Stimulated activated CD4-positive, alpha-beta T cell treated with anti-CD3 and anti-CD28 coated beads, Interleukin-1b, Interleukin-23, amount 100 ng/mL, for 24 hours (primary cell): ENCODE measurements at places on chromosomes 7 and 10.

DNA sequence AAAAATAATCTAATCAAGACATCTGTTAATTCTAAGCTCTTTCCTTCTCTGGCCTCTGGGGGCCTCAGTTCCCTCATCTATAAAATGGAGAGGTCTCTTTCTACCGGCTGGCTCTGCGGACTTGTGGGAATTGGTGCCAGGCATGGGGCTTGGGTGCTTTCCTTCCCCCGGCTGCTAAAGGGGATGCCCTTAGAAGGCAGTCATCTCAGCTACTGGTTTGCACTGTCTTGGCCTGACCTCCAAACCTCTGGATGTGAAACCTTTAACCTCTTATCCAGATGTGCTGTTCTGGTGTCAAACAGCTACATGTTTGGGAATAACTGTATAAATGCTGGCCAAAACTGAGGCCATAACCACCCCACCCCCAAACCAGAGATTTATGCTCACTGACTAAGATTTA is 320.0 kb downstream of the RPS24 start:
- DNase-seq = no peak

- no peak for DNase-seq
Measured at GRCh38 chr10:73465978-73466726, 29.7 kb downstream of the PPP3CB start.

- no peak for DNase-seq
Measured at GRCh38 chr7:82156168-82156567, 287.4 kb downstream of the CACNA2D1 start.

DNA sequence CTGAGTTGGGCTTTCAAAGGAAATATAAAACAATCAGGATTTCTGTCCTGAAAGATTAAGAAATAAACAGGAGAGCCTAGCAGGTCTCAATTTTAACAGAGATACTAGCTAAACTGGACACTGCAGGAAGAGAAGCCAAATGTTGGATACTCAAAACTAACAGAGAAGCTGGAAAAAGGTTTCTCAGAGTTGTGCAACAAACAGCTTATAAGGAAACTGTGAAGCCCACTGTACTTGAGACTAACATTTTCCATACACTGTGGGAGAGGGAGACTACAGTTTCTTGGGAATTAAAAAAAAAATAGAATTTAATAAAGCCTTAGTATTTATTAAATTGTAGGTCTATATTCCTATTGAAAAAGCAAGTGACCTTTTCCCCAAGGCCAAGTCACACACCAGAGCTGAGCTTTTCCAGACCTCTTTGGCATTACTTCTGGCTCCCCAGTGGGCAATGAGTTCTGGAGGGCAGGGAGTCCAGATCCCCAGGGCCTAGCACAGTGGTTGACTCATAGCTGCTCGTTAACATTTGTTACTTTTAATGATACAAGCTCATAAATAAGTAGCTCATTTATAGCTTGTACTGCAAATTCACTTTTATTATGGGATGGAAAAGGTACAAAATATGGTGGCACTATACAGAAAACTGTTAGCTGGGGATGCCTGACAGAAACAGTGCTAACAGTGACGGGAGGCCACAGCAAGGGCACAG is 68.3 kb downstream of the MINDY3 start:
- no peak for DNase-seq

DNA sequence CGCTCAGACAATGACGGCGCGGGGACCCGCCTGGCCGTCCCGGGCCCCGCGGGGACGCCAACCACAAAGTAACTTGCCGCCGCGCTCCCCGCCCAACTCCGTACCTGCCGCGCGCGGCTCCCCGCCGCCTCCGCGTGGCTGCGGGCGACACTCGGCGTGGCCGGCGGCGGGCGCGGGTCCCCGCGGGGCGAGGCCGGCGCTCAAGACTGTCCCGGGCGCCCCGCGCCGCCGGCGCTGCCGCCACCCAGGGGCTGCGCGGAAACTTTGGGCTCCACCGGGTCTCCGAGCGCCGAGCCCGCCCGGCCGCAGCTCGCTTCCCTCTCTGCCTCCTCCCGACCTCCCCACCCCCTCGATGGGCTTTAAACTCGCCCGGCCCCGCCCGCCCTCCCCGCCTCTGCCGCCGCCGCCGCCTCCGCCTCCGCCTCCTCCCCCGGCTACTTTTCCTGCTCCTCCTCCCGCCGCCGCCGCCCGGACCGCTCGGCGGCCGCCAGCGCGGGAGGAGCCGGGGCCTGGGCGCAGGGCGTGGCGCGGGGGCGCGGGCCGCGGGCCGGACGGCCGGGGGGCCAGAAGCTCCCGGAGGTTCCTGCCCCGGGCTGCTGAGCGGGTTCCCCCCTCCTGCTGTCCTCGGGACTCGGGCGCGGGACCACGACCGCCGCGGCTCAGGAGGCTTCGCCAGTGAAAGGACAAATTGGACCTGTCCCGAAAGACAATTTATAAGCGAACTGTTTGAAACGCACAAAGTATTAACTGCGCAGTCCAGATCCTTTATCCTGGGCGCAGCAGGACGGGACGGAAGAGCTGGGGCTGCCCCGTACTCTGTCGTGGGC is 10.6 kb upstream of the GRB10 start:
- no peak for DNase-seq
